Activated CD4-positive, alpha-beta T cell treated with anti-CD3 and anti-CD28 coated beads, Interleukin-2, amount 10 ng/mL, durations not matched to agents 7 days and 5 days (primary cell): ENCODE measurements at places on chromosomes 3 and 15.
A peak's percentile ranks its signal among the peaks of the same experiment; 100 is the strongest.

- DNase-seq, result no peak
These were observed 13.5 kb downstream of the CNOT10 start for GRCh38 chr3:32698506-32698905.

DNA sequence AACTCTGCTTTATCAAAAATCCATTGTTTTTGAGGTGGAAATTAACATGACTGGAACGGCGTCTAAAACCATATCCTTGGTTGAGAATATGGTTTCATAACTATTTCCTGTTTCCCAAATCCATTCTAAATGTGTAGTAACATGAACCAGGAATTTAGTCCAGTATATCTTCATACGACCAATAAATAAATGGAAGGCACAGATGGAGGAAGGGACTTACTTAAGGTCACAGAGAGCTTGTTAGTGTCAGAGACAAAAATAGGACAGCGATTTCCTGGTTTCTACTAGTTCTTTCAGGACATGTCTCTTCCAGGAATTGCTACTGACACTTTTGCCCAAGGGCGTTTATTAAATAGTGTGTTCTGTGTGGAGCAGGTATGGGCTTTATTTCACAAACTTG, 41.2 kb downstream of the HES1 start:
- no peak for DNase-seq

- no peak for DNase-seq
These were observed 75.3 kb upstream of the PLCL2 start for GRCh38 chr3:16809482-16809881.

- DNase-seq, result no peak
These were observed 3.2 kb downstream of the SSR3 start for GRCh38 chr3:156551746-156552145.

GRCh38 chr3:195352895-195353488, 82.0 kb upstream of the XXYLT1 start:
- no peak for DNase-seq

- no peak for DNase-seq
These were observed 299.5 kb upstream of the RASGRP1 start for GRCh38 chr15:38864122-38864521.

- DNase-seq, result no peak
These were observed 35.2 kb downstream of the FEM1B start for GRCh38 chr15:68312701-68313204.

GRCh38 chr3:122268257-122269024, 56.6 kb upstream of the CSTA start:
- DNase-seq, result no peak

GRCh38 chr3:153163393-153163724, 1.3 kb downstream of the RAP2B start:
- peak; percentile 8 for DNase-seq

DNA sequence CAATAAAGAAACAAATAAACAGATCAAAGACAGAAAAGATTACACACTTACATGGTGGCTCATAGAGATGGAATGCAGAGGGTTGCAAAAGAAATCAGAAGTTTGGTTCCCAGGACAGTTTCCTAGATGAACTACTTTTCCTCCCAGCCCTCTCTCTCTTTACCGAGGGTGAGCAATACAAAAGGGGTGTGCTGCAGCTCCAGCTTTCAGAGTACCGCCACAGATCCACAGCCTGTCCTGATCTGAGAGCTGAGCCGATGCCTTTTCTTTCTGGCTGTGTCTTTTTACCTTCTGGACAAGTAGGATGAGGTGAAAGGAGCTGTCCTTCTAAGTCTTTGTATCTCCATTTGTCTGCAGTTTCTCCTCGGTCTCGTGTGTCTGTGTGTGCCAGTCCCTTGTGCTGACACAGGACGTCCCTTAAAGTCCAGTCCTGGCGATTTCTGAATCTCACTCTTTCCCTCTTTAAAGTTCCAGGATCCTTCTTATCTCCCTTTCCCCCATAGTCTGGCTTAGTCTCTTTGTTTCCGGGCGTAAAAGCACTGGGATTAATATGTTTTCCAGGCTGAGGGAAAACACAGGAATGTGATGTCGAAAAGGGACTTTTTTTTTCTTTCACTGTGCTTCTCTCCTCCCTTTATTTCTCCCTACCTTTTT, 540 bp downstream of the CCDC80 start:
- no peak for DNase-seq

DNA sequence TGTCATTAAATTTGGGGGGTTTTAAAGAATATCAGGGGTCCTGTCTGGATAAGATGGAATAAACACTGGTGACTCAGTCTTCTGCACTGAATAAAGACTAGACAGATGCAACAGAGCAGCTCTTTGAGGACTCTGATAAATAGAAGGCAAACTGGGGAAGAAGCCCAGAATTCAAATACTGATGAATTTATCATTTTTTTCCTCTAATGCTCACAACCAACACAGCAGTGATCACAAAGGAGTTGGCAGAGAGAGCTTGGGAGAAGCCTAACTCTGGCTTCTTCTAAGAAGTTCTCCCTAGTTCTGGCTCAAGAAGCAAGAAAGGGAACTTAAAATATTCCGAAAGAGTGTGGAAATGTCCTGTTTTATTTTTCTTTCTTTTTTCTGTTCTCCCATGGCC, 597.8 kb downstream of the FGF12 start:
- DNase-seq, result no peak

GRCh38 chr3:193553586-193553985, 1.1 kb downstream of the ATP13A4 start:
- DNase-seq, result no peak

DNA sequence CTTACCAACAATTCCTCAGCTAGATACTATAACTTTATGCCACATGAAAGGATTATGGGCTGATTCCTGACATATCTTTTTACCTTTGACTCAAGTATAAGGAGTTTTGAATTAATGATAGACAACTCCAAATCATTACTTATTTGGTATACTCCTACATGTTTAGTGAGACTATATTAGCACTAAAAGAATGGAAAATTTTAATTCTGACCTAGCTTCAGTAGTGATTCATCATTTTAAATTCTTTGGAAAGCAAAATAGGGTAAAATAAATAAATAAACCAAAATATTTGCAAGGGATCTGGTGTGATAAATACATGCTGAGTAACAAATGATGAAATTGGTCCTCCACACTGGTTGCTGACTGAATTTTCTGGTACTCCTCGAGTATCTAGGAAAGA, 42.3 kb upstream of the VGLL3 start:
- no peak for DNase-seq

GRCh38 chr15:33616475-33616874, 305.7 kb downstream of the RYR3 start:
- DNase-seq, result no peak

GRCh38 chr3:198046120-198046857, 86.3 kb downstream of the LMLN start:
- no peak for DNase-seq

DNA sequence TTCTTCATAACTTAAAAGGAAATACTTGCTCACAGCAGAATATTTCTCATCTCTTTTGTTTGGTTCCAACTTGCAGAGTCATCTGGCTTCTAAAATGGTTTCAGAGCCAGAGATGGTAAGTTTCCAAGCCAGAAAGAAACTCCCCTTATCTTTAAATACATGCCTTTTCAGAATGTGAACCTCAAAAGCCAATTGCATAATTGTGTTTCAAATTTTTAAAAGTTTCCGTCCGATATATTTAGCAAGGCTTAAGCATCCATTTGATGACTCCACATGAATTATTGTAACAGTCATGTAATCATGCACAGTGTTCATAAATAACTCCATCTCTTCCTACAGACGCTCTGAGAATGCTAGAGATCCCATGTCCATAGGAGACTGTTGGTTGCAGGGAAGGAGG, 40.6 kb upstream of the C3orf80 start:
- DNase-seq, result no peak

- peak; percentile 63 for DNase-seq
These were observed 4.1 kb upstream of the GCSAM start for GRCh38 chr3:112136959-112137693.

- no peak for DNase-seq
These were observed 91.6 kb downstream of the CDIN1 start for GRCh38 chr15:36671017-36671416.

DNA sequence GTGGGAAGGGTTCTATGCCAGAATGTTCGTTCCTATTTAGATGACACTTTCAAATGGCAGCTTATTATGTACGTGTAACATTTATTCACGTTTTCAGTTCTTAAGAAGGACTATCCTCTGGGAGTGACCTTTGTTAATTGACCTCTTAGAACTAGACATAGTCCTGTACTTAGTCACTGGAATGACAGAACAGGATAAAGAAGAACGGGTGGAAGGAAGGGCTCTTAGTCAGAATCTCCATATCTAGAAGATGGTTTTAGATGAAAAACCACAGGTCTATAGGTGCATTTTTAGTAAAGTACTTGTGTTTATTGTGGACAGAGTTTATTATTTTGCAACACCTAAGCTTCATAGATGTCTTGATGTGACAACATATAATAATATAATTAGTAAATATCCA, 6.5 kb downstream of the METTL6 start:
- no peak for DNase-seq

- DNase-seq, result no peak
These were observed 67.9 kb downstream of the FGF7 start for GRCh38 chr15:49490966-49491365.

DNA sequence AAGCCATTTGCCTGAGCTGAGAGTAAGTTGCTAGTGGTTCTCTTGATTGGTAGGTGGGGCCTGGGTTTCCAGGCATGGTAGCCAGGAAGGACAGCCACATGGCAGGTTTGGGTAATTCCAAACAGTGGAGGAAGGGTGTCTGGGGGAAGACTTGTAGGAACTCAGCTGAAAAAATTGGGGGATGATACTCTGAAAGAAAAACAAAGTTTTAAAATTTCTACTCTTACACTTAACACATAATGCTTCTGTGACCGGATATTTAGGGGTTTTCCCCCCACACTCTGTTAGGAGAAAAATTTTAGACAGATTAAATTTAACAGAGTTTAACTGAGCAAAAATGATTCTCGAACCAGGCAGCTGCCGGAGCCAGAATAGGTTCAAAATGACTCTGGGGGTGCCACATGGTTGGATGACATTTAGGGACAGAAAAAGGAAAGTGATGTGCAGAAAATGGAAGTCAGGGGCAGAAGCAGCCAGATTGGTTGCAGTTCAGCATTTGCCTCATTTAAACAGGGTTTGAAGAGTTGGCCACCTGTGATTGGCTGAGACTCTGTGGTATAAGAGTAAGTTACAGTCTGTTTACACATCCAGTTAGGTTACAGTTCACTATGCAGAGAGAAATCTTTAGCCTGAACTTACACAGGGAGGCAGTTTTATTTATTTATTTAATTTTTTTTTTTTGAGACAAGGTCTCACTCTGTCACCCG, 8.1 kb downstream of the B2M start:
- DNase-seq, result peak; percentile 73

DNA sequence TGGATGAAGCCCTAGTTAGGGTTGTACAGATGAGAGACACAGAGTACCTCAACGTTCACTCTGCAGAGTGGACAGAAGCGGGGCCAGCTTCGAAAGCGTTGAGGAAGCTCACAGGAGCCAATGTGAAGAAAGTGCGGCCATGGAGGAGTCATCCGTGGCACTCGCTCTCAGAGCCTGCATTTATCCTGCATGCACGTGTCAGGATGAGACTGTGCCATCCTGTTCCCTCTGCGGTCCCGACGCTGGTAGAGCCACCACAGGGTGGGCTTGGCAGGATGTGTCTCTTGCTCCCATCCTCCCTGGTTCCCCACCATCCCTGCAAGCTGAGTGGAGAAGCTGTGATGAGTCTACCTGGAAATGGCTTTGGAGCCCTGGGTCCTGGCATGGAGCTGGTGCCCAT, 39.3 kb downstream of the KLHL25 start:
- no peak for DNase-seq

GRCh38 chr3:10335871-10336622, 15.1 kb upstream of the SEC13 start:
- no peak for DNase-seq

DNA sequence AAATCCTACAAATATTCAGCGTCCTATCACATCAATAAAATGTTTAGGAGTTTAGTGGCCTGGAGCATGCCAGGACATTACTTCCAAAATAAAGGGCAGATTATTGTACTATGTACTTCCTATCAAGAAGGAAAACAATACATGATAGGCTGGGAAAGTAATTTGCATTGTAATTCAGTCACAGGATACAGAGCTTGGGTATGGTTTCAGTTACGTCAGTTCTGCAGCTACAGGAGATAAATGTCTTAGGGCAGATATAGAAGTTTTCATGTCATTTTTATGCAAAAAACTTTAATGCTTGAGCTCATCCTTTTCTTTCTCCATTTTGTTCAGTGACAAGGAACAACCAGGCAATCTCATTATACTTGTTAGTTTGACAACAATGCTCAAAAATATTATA, 155.2 kb downstream of the NFKBIZ start:
- DNase-seq, result no peak

DNA sequence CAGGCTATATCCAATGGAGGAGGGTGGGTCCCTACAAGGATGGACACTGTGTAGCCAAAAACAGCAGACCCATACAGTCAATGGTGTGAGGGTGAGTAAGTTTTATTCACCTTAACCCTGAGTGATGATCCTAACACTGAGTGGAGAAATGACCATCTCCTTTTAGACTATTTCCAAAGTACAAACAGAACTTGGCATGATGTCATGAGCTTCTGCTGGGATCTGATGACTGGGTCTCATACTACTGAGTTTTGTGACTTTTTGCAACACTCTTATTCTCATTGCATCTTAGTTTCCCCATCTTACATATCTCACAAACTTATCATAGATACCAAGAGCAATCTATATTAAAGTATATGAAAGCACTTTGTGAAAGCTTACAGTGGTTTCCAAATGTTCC, 330.3 kb upstream of the CFAP20DC start:
- DNase-seq, result no peak

- DNase-seq, result no peak
These were observed 57.8 kb upstream of the TBC1D5 start for GRCh38 chr3:17800232-17800631.

DNA sequence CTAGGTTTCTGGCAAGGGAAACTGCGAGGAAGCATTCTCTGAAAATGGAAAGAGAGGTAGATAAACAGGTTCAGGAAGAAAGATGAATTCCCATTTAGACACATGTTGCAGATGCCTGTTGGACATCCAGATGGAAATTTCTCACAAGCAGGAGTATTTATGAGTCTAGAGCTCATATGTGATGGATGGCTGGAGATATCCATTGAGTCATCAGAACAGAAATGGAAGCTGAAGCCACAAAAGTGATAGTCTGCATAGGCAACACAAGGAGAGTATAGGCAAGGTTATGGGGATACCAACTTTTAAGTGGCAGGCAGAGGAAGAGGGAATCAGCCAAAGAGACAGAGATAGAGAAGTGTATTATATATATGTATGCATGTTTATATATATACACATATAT, 6.3 kb upstream of the RAMAC start:
- DNase-seq, result no peak

GRCh38 chr3:66693461-66694031, 192.7 kb upstream of the LRIG1 start:
- no peak for DNase-seq

- no peak for DNase-seq
These were observed 21.2 kb downstream of the CADM2 start for GRCh38 chr3:84980011-84980410.

GRCh38 chr3:33791477-33792166, 6.8 kb upstream of the PDCD6IP start:
- no peak for DNase-seq

DNA sequence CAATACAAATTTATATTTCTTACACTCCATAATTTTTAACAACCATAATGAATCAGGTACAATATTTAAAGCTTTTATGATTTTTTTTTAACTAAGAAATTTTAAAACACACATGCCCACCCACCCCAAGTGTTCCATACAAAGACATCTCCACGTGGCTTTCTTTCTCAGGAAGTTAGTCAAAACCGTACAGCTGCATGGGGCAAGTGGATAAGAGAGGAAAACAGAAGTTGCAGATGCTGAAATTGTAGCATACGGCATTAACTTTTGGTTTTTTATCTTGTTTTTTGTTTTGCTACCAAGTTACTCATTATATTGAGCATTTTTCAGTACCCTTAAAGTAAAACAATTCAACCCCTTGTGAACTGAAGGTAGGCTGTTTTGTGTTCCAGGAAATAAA, 14.8 kb downstream of the GNB4 start:
- no peak for DNase-seq
